ENCODE measurements at places on chromosomes 4 and X. TPM values are rescaled to one million over a fixed set of nuclear protein-coding genes. Genes with fewer than 3 reads are reported as not detected.

- H3K27ac ChIP-seq: no peak overlapping the region
- H3K4me3 ChIP-seq: no peak overlapping the region
- no peaks in the 10 kb centered on the region for H3K36me3 ChIP-seq
Observed at GRCh38 chr4:7275490-7276154, 83.3 kb downstream of the SORCS2 start.

- no peak overlapping the region for H3K4me3 ChIP-seq
- peaks cover 22% of the 10 kb centered on the region for H3K4me1 ChIP-seq
- no peak for DNase-seq
- H3K36me3 ChIP-seq: no peaks in the 10 kb centered on the region
- no peaks in the 10 kb centered on the region for H3K27me3 ChIP-seq
Observed at GRCh38 chrX:123918106-123918721, 43.3 kb upstream of the STAG2 start.

DNA sequence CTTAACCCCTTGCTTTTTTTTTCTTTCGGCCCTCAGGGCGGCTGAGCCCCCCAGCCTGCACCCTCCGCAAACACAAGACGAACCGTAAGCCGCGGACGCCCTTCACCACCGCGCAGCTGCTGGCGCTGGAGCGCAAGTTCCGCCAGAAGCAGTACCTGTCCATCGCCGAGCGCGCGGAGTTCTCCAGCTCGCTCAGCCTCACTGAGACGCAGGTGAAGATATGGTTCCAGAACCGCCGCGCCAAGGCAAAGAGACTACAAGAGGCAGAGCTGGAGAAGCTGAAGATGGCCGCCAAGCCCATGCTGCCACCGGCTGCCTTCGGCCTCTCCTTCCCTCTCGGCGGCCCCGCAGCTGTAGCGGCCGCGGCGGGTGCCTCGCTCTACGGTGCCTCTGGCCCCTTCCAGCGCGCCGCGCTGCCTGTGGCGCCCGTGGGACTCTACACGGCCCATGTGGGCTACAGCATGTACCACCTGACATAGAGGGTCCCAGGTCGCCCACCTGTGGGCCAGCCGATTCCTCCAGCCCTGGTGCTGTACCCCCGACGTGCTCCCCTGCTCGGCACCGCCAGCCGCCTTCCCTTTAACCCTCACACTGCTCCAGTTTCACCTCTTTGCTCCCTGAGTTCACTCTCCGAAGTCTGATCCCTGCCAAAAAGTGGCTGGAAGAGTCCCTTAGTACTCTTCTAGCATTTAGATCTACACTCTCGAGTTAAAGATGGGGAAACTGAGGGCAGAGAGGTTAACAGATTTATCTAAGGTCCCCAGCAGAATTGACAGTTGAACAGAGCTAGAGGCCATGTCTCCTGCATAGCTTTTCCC is 3.4 kb downstream of the MSX1 start:
- no peak overlapping the region for H3K27ac ChIP-seq
- H3K36me3 ChIP-seq: peaks cover 4% of the 10 kb centered on the region
- H3K27me3 ChIP-seq: peaks cover 34% of the 10 kb centered on the region
- no peaks in the 10 kb centered on the region for H3K4me1 ChIP-seq
- DNase-seq: no peak

DNA sequence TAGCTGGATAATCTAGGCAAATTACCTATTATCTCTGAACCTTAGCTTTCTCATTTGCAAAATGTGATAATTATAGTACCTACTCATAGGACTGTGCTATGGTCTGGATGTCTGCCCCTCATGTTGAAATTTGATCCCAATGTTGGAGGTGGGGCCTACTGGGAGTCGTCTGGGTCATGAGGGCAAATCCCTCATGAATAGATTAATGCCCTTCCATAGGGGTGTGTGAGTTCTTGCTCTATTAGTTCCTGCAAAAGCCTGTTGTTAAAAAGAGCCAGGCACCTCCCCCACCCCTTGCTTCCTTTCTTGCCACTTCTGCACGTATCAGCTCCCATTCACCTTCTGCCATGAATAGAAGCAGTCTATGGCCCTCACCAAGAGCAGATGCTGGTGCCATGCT is 73.9 kb downstream of the SERTM2 start:
- no peaks in the 10 kb centered on the region for H3K36me3 ChIP-seq
- no peaks in the 10 kb centered on the region for H3K4me1 ChIP-seq
- no peaks in the 10 kb centered on the region for H3K27me3 ChIP-seq
- no peak overlapping the region for H3K4me3 ChIP-seq
- no peak overlapping the region for H3K27ac ChIP-seq

The SPACA5 gene
- not detected for total RNA-seq

DNA sequence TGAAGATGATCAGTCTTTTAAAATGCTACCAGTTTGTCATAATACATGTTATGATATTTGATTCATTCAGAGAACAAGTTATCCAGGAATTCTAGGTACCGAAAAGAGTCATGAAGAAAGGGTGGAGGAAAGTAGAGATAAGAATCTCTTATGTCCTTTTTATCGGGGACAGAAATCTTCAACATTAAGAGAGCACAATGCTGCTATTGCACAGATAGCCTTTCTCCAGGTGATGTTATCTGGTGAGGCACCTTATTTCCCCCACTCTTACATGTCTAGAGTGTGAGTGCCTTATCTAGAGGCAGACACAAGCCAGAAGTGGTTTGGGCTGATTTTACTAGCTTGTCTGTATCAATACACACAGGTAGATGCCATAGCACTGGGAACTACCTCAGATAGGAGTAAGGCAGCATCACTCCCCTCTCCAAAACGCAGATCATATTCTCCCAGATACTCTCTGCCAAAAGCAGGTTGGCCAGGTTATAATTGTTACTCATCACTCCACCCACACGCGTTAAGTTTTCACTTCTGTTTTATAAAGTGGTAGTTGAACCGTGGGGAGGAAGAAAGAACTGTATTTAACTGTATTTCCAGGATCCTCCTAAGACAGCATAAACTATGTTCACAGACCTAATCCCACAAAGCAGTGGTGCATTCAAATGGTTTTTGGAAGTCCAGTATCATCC is 38.4 kb downstream of the AREG start:
- no peak overlapping the region for H3K27ac ChIP-seq
- no peaks in the 10 kb centered on the region for H3K36me3 ChIP-seq
- H3K4me1 ChIP-seq: peaks cover 22% of the 10 kb centered on the region
- no peaks in the 10 kb centered on the region for H3K27me3 ChIP-seq
- no peak for DNase-seq

GRCh38 chrX:14411326-14411725 is 118.0 kb upstream of the GLRA2 start:
- H3K36me3 ChIP-seq: no peaks in the 10 kb centered on the region
- no peak for DNase-seq
- no peaks in the 10 kb centered on the region for H3K27me3 ChIP-seq
- H3K4me1 ChIP-seq: peaks cover 33% of the 10 kb centered on the region

The SPANXN4 gene
- total RNA-seq: not detected

The PRSS48 gene
- total RNA-seq: not detected

GRCh38 chrX:55142206-55142918 is 53.5 kb downstream of the PAGE2 start:
- no peak overlapping the region for H3K27ac ChIP-seq
- no peak for DNase-seq
- no peak overlapping the region for H3K4me3 ChIP-seq
- H3K27me3 ChIP-seq: no peaks in the 10 kb centered on the region

GRCh38 chr4:111127841-111128240 is 505.0 kb upstream of the PITX2 start:
- no peaks in the 10 kb centered on the region for H3K36me3 ChIP-seq
- H3K4me1 ChIP-seq: no peaks in the 10 kb centered on the region
- no peak overlapping the region for H3K27ac ChIP-seq

- no peaks in the 10 kb centered on the region for H3K4me1 ChIP-seq
- H3K4me3 ChIP-seq: no peak overlapping the region
- H3K27me3 ChIP-seq: no peaks in the 10 kb centered on the region
- no peak for DNase-seq
Observed at GRCh38 chr4:125547836-125548235, 233.1 kb downstream of the FAT4 start.

DNA sequence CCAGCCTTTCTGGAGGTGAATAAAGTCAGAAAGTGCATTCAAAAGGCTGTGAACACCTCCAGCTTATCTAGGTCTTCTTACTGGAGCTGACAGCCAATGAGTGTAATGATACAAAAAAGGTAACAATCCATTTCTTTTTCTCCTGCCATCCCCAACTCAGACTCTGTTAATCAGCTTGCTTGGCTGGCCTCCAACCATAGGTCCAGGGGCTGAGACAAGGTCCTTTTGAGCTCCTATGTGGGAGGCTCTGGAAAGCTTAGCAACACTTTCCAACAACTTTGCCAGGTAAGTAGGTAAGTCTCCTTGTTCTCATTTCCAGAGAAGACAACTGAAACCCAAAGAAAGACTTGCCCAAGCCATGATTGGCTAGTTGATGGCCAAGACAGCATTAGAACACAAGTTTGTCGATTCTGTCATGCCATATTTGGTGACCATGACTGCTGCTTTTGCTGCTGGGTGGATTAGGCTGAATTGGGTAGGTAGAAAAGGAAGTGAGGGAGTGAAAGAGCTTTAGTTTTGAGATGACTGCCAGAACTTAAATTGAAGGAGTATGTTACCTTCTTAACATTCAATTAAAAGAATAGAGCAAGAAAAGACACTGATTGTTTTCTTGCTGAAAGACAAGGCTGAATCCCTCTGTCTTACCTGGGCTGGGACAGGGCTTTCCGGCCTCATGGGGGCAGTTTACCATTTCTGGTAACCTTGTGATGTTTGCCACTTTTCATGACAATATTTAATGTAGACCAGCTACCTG is 22.8 kb downstream of the VSIG4 start:
- no peak for DNase-seq
- no peaks in the 10 kb centered on the region for H3K4me1 ChIP-seq
- H3K36me3 ChIP-seq: no peaks in the 10 kb centered on the region
- H3K27me3 ChIP-seq: peaks cover 15% of the 10 kb centered on the region

The MSN gene
- total RNA-seq: 129 TPM

The TMEM150C gene
- 0.98 TPM for total RNA-seq
